Stimulated activated CD4-positive, alpha-beta T cell treated with anti-CD3 and anti-CD28 coated beads, Interleukin-12 subunit alpha, Interleukin-12 subunit beta, amount 100 ng/mL, for 4 hours (primary cell): ENCODE measurements at places on chromosomes 5 and 9.

DNA sequence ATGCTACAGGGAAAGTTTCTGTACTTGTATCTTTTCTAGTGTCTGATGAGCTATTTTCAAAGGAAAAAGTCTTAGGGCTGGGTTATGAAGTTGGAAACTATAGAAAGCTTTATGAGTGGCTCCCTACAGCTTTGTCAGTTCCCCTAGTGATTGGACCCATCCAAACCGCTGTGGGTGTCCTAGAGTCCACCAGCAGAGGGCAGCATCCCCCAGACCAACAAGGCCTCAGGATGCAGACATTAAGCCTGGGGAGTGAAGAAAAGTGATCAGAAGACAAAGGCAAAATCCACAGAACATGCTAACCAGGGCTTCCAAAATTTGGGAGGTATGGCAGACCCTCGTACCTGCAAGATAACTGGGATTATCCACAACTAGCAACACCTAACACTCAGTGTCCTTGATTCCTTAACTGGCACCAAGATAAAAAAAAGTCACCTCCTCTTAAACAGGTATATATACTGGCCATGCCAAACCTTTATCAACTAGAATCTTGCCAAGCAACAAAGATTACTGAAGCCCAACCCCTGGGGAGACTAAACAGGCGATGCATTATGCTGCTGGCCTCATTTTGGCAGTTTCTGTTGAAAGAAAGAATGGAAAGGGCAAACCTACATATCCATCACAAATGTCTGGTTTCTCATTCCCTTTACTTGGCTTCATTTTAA lies 110.4 kb upstream of the NR5A1 start:
- peak; percentile 70 for DNase-seq

DNA sequence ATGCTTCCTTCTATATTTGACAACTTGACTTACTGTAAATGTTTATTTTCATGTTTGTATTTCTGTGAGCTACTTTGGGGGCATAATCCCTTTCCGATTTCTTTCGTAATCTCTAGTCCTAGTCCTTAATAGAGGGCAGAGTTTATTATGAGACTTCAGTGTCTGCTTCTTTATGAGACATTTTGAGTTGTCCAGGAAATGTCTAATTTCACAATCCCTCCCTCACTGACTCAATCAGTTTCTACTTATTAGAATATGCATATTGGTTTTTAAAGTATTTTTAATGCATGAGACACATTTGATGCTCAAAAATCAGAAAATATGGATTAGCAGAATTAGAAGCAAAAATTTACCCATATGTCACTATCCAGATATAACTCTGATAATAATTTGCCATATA lies 160.9 kb downstream of the FOCAD start:
- DNase-seq, result no peak

DNA sequence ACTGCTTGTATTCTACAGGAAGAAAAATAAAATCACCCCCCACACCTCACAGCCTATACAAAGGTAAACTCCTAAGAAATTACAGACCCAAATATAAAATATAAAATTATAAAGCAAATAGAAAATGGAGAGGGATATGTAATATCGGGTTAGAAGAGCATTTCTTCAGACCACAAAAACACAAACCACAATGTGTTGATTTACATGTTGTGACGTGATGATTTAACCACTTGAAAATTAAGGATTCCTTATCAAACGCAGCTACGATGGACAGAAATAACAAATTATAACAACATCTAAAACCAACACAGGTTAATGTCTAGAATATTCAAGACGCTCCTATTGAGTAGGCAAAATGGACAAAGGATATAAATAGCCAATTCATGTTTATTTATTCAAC lies 26.3 kb downstream of the SSBP2 start:
- no peak for DNase-seq

DNA sequence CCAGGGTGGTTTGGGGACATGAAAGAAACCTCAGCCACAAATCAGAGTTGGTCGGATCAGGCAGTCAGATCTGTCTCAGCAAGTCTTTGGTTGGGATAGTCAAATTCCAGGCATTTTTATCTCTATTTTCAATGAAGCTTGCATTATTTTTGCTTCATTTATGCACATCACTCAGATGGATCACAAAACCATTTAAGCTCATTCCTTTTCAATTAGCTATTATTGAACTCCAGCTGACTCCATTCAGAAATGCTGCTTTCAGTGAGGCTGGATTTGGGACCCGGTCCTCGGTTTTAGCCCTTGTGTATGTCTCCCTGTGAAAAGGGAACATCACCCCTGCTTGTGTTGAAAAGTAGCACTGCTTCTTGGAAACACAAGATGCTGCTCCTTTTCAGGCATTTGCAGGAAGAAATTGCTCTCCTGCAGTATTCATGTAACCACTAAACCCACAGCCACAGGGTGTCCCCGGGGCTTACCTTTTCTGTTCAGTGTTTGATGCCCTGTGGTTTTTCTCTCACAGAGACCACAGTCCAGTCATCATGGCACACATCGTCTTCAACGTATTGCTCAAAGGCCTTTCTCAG lies 232.9 kb downstream of the NFIB start:
- no peak for DNase-seq

GRCh38 chr5:41403846-41404245 lies 106.6 kb downstream of the PLCXD3 start:
- DNase-seq, result no peak

GRCh38 chr5:6419340-6419852 lies 29.3 kb upstream of the UBE2QL1 start:
- DNase-seq, result no peak
